ENCODE measurements at places on chromosomes 1 and 21.

- DNase-seq, result no peak
Observed at GRCh38 chr1:94126651-94127050, 5.7 kb upstream of the ABCA4 start.

GRCh38 chr1:1357871-1358432 lies 403 bp downstream of the MXRA8 start:
- DNase-seq, result no peak

DNA sequence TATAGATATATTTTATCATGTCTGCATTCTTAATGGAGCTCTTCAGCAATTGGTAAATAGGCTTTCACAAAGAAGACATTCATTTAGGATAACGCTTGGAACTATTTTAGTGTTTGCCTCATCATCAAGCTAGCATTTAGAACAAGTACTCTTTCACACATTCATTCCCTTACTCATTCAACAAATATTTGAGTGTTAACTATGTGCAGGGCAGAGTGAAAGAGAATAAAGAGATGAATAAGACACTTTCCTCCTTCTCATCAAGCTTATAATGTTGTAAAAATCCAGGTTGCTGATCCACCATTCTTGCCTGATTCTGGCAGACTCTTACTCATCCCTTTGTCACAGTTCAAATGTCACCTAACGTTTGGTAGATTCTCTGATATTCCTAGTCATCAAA lies 386.3 kb upstream of the BEND5 start:
- no peak for DNase-seq

DNA sequence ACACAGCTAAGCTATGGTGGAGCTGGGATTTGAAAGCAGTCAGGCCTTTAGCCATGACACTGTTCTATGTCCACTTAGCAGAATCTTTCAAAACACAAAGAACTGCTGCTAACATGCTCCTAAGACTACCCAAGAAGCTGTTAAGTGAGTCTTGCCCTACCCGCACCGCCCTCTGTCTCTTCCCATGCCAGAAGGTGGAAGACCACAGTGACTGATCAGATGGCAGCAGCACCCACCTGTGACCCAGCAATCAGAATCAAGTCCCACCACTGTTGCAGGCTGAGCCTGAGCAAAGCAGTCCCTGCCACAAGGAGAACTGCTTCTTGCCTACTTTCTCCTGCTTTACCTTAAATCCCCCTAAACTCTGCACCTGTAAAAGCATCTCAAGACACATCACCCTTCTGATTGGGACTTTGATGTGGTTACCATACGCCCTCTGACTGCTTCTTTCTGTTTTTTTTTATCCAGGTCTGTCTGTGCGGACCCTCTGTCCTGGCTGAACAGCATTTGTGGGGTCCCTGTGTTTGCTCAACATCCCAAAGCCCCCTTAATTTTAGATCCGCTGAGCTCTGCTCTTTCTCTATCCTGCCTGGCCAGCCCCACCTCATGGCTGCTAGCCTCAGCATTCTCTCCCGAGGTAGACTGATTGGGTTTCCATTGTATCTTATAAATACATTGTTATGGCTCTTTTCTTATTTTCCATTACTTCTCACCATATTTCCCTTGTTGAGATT lies 16.0 kb downstream of the IRF2BP2 start:
- no peak for DNase-seq

GRCh38 chr21:17189963-17190362 lies 322.9 kb upstream of the CXADR start:
- no peak for DNase-seq

GRCh38 chr1:71944006-71944405 lies 338.3 kb downstream of the NEGR1 start:
- no peak for DNase-seq

- no peak for DNase-seq
Observed at GRCh38 chr1:68145418-68146126, 86.8 kb downstream of the WLS start.
